LoVo (cell line): ENCODE measurements at places on chromosomes 3 and 15.

DNA sequence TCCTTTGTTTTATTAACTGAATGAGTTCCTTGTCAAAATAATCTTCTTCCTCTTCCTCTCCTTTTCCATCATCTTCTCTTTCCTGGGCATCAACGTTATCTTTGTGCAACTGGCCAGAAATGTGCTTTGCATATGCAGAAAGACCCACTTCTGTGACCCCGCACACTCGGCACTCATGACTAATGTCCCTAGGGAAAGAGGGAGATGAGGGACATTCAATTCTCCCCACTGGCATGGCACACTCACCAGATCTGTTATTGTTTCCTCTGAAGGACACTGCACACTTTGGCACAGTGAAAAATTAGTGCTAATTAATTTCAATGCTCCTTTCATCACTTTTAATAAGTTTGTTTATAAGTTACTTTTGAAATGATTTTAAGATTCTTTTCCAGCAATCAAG lies 34.0 kb downstream of the ZNF106 start:
- no peak for DNase-seq

GRCh38 chr15:84992157-84992944 lies 10.7 kb downstream of the PDE8A start:
- DNase-seq = peak; percentile 87

GRCh38 chr3:145760036-145760435 lies 400.9 kb downstream of the PLOD2 start:
- no peak for DNase-seq

DNA sequence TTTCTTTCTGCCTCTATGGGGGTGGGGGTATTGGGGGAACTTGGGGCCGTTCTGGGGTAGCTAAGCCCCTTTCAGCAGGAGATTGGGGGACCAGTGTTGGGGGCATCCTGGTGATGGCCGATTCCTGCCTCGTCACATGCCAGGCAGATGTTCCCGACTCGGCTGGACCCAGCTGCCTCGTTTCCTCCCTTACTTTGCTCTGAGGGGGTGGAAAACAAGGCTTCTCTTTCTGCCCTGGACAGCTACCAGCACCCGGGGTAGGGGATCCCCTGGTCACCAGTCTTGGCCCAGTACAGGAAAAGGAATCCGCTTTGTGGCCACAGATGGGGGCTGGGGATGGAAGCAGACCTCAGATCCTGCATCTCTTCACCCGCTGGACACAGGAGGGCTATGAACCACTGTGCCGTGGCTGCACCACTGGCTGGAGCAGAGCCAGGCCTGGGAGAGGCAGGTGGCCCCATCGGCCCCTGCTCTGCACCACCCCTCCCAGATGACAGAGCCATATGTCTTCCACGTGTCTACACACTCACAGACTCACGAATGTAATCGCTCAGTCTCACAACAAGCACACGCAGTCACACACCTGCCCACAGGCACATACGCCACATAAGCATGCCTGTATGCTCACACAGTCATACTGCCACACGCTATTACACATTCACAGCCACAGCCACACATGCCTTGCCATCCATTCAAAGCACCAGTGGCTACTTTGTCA lies 12.4 kb downstream of the SNX33 start:
- DNase-seq = no peak

GRCh38 chr3:189792046-189792929 lies 161.1 kb downstream of the TP63 start:
- no peak for DNase-seq

DNA sequence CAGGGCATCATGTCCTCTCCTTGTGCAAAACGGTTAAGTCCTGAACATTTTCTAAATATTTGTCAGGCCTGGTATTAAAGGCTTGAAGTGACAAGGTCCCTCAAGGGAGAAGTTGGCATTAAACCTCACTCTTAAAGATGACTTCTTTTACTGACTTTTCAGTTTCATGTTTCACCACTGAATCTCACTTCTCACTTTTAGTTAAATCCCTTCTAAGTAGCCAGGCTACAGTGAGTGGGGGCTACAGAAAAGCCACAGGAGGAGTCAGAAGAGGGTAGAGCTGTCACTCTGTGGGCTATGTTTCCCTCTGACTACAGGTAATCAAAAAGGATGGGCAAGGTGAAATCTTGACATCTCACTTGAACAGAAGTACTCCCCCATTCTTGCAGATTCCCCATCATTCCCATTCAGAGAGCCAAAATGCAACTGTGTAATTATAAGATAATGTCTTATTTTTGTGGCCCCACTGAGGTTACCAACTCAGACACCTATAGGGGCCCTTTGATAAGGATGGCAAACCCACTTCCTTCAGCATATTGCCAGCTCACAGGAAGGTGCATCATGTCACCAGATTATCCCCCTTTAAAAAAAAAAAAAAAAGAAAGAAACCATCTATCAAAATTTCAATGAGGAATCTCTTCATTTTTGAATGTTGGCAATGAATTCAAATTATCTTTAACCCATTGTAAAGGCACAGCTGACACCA lies 790.1 kb upstream of the CFAP20DC start:
- DNase-seq = no peak

- DNase-seq = no peak
These were observed 86.2 kb downstream of the GABRB3 start for GRCh38 chr15:26686547-26687187.

- peak; percentile 88 for DNase-seq
These were observed 23.5 kb upstream of the RAP2B start for GRCh38 chr3:153138276-153139210.

GRCh38 chr3:11818033-11818432 lies 28.7 kb downstream of the TAMM41 start:
- DNase-seq = no peak

- no peak for DNase-seq
These were observed 25.6 kb upstream of the ARL8B start for GRCh38 chr3:5096336-5097008.

DNA sequence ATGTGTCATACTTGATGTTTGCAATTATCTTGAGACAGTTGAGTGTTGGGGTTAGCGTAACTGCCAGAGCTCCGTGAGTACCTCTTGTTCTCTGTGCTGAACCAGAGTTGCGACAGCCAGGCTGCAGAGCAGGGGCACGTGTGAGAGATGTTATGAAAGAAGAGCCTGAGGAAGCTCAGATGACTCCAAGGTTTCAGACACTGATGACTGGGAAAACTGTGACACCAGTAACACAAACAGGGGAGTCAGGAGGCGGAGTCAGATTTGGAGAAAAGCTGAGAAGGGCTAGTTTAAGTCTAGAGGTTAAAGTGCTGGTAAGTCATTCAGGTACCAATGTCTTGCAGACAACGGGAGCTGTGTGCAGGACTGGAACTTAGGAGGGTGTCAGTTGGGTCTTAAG lies 45.0 kb downstream of the BLM start:
- DNase-seq = no peak

GRCh38 chr3:153159771-153160397 lies 2.1 kb upstream of the RAP2B start:
- DNase-seq = no peak

DNA sequence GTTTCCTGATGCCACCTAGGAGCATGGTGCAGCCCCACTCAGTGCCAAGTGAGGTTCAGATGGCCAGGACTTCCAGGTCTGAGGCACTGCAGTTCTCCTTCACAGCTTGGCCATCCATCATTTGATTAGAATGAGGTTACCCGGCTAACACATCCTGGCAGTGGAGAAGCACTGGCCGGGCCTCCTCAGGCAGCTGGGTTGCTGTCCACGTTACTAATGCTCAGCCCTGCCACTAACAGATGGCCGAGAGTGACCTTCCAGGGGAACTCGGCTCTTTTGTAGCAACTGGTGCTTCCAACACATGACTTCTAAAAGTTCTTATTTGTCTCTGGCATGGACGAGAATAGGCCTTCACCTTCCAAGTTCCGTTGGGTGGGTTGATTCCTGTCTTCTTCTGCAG lies 204.6 kb upstream of the CFAP20DC start:
- no peak for DNase-seq

DNA sequence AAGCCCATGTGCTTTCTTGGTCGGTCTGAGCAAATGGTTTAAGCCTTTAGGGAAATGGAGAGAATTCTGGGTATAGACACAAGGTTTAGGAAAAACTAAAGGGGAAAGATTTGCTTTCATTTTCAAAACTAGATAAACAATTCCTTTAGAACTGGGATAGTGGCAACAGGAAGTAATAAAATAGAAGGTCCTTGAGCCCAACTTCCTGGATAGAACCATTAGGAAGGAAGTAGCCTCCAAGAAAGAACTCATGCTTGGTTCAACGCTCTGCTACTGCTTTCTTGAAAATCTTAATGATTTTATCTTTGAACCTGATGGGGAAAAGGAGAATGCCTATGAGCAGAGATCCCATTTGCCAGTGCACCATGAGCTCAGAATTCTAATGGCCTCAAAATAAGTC lies 147.0 kb upstream of the THRB start:
- no peak for DNase-seq

- DNase-seq = peak; percentile 61
These were observed 10.3 kb downstream of the TM2D3 start for GRCh38 chr15:101641894-101642293.

GRCh38 chr3:44445786-44446185 lies 31.7 kb downstream of the ZNF445 start:
- DNase-seq = no peak

GRCh38 chr3:70857916-70858315 lies 545.5 kb upstream of the MDFIC2 start:
- DNase-seq = no peak

DNA sequence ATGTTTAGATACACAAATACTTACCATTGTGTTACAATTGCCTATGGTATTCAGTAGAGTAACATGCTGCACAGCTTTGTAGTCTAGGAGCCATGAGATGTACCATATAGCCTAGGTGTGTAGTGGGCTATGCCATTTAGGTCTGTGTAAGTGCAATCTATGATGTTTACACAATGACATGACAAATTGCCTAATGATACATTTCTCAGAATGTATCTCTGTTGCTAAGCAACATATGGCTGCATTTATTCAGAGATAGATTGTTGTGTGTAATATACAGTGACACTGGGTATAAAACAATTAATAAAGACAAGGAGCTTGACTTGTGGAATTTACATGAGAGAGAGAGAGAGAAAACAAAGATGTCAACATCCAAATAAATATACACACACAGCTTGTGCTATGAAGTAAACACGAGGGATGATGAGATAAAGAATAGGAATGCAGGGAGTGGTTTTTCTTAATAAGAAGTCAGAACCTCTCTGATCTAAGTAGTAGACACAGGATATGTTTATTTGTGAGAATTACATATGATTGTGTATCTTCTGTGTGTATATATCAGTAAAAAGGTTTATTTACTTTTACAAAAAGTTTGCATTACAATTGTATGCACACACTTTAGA lies 110.0 kb downstream of the KCNAB1 start:
- no peak for DNase-seq

GRCh38 chr15:52251144-52251860 lies 44.3 kb downstream of the MYO5C start:
- no peak for DNase-seq

GRCh38 chr3:121997372-121997771 lies 24.7 kb downstream of the ILDR1 start:
- DNase-seq = no peak

DNA sequence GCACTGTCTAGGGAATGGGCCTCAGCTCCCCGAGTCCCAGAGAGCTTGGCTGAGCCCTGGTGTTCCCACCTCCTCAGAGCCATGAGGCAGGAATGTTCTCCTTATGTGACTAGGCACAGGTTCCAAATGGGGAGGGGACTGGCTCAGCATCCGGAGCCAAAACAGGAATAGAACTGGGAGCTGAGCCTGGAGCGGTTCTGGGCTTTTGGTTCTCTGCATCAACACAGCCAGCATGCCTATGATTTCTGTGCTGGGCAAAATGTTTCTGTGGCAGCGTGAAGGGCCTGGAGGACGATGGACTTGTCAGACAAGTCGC lies at the start of gene FAM131A:
FAM131A (plus strand) TSS at position 202 of the 316 bp plus-strand sequence; CDS start at position 233, 31 bp downstream.
- DNase-seq = no peak

DNA sequence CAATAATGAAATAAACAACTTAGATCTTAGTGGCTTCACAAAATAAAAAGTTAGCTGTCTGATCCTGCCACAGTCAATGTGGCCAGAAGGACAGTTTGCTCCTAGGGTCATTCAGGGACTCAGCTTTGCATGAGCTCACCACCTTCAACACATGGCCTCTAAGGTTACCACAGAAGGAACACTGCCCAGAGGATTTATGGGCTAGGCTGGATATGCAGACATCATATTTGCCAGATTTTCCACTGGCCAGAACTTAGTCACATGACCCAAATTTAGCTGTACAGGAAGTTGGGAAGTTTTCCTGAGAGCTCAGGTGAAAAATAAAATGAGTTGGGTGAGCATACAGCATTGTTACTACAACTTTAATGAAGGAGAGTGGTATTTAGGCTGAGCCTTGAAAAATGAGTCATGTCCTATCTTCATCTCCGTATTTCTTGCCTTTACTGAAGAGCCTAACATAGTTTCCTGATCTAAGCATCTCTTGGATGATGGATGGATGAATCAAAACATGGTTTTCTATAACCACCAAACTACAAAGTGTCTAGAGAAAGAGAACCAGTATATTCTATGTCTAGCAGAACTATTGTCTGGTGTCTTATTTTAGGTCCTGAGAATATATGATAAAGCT lies 54.9 kb upstream of the TMEM108 start:
- DNase-seq = no peak

- DNase-seq = no peak
These were observed 59.3 kb upstream of the OSTN start for GRCh38 chr3:191139736-191140135.

DNA sequence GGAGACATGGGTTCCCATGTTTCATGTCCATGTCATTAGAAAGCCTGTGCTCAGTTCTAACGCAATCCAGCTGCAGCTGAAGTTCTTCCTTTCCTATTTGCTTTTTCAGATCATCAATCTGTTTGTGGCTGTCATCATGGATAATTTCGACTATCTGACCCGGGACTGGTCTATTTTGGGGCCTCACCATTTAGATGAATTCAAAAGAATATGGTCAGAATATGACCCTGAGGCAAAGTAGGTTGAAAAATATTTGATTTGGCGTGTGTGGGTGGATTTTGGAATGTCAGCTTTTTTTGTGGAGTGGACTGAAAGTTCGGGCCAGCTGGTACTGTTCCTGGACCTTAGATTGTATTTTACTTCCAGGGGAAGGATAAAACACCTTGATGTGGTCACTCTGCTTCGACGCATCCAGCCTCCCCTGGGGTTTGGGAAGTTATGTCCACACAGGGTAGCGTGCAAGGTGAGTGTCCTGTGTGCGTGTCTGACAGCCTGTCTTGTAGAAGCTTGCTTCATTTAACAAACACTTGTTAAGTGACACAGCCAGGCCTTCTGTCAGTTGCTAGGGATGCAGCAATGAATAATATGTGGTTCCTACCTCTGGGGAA lies 69.6 kb downstream of the CHDH start:
- DNase-seq = no peak

GRCh38 chr15:90581771-90582352 lies 52.1 kb downstream of the CRTC3 start:
- DNase-seq = no peak

DNA sequence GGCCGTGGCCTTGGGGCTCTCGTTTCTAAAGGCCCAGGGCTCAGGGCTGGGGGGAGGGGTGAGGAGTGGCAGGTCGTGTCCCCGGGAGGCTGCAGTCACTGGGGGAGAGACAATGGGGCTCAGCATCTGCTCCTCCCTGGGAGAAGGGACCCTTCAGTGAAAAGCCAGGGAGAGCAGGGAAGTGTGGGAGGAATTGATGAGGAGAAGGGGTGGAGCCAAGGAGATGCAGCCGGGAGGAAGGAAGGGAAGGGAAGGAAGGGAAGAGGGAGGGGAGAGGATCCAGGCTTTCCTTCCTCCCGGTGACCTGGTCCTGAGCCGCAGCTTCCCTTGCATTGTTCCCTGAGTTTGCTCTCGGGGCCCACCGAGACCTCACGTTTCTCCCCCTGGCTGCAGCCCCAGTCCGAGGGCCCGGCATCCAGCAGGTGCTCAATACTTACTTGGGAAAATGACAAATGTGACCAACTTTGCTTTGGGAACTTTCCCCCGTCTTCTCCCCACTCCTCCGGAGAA lies 1.4 kb upstream of the ZNF710 start:
- no peak for DNase-seq
